ENCODE measurements at places on chromosomes 11 and 22.

DNA sequence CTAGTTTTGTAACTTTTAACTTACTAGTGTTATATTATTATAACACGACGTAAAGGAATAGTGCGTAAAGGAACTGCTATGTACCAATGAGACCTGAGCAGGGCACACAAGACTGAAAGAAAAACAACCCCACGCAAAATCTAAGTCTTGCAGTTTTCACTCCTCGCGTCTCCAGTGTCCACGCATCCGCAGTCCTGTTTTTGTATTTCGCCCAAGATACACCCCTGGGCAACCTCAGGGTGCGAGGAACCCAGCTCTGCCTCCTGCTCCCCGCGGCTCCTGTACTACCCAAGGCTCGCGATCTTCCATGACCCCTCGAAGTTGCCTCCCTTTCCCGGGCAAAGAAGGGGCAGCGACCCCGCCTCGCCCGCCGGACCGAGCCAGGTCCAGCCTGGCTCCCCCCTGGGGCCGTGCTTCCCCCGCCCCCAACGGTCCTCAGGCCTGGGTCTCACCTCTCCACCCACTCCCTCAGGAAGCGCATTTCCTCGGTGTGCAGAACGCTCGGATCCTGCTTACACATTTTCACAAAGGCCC lies 393 bp downstream of the ST13 start:
- DNase-seq: no peak

DNA sequence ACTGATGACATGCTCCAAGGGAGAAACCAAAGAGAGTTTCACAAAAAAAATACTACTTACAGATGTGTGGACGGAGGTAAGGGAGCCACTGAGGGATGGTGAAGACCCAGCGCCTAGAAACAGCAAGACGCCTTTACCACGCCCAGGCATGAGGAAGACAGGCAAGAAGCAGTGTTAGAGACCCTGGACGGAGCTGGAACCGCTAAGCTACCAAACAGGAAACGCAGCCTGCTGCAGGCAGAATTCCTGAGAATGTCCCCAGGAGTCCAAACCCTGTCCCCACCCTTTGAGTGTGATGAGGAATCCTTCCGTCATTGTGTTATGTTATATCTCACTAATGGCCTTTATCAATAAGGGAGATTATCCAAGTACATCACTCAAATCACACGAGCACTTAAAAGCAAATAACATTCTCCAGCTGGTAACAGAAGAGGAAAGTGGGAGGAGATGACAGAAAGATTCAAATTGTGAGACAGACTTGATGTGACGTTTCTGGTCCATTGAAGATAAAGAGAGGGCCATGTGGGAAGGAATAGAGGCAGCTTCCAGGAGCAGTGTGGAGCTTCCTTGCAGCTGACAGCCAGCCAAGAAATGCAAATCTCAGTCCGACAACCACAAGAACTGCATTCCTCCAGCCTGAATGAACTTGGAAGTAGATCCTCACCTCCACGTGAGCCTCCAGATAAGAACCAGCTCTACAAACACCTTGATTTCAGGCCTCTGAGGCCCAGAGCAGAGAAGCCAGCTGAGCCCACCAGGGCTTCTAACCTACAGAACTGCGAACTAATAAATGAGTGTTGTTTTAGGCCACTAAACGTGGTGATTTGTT lies 19.1 kb downstream of the FAM181B start:
- DNase-seq: no peak

DNA sequence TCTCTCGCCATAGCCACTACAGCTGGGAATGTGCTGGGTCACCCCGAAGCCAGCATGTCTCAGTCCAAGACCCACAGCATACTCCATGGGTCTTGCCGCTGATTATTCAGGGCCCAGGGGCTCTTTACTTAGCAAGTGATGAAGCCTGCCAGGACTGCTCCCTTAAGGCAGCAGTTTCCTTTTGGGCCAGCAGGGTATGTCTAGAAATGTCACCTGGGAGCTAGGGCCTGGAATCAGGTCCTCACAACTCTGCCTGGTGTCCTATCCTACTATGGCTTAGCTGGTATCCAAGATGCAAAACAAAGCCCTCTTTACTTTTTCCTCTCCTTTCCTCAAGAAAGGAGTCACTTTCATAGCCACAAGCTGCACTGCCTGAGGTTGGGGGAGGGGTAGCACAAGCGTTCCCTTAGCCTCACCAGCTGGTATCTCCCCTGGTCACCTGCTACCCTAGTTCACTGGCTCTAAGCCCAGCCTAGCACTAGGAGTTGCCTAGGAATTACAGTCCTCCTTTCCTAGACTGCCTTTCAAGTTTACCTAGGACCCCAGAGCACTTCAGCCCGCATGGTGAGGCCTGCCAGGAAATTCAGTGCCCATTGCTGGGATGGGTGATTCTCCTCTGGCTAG lies 22.6 kb upstream of the NCR3LG1 start:
- DNase-seq: no peak

GRCh38 chr11:73414977-73415651 lies 38.9 kb downstream of the RELT start:
- DNase-seq: no peak

GRCh38 chr22:35299673-35300499 lies at the start of gene TOM1:
Gene TOM1, plus strand, starts transcription at chr22:35299894. Its CDS starts 35 bp downstream, at chr22:35299929.
- DNase-seq: peak; percentile 94

DNA sequence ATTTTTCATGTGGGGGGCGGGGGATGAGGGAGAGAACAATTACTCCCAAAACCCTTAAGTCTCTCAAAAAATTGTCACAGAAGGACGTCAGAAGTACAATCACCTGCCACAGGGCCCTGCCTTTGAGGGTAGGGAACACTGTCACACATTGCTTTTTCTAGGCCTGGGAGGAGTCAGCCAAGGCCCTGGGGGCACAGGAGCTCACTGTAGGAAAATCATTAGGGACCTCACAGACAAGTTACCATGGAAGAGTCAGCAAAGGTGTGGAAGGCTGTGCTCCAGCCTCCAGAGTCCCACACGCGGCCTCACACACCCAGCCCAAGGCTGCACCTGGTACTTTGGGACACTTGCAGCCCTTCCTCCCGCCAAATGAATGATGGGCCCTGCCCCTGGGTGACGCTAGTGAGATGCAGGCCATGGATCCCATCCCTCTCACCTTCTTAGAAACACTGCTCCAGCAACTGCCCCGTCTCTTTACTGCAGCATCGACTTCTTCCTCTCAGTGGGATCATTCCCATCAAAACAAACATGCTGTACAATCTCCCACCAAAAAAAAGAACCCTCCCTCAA lies 3.3 kb downstream of the PLEKHA7 start:
- no peak for DNase-seq

- DNase-seq: no peak
Observed at GRCh38 chr22:37981282-37982011, 2.9 kb downstream of the SOX10 start.

GRCh38 chr11:7977232-7977917 lies 9.8 kb upstream of the EIF3F start:
- no peak for DNase-seq

- DNase-seq: no peak
Observed at GRCh38 chr11:17724020-17724908, 4.9 kb downstream of the MYOD1 start.
